ENCODE measurements at places on chromosomes 12 and 14. TPM values are rescaled to one million over a fixed set of nuclear protein-coding genes. Genes with fewer than 3 reads are reported as not detected.

Gene REC8
- polyA plus RNA-seq = 53.8 TPM

Gene RHNO1
- polyA plus RNA-seq = 41.5 TPM

Gene GRIN2B
- 0.09 TPM for polyA plus RNA-seq

DNA sequence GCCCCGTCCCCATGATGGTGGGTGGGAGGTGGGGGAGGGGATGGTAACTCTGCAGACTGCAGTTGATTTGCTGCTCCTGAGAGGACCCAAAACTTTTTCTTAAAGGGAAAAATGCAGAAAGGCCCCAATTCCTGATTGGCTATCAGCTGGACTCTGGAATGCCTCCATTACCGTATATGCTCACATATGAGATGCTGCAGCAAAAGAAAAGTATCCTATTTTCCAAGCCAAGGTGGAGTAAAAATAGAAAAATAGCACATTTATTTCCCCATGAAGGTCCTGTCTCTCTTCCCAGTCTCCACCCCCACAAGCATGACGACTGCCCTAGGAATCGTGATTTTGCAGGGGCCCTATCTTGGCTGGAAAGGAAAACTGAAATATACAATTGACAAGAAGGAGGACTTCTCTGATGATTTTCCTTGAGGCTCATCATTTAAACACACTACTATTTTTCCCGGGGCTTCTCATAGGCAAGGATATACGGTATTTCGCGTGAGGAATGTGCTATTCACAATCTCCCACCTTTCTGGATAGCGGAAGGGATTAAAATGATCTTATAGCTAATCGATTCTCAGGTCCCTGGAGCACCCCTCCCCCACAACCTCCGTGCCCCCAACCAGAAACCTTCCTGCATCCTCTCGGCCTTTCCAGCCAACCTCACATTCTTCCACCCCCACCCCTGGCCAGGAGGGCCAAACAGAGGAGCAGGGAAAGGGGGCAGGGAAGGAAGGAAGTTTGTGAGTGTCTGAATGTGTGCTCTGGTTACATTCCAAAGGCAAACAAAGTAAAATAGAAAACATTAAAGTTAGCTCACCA, 138.9 kb upstream of the CCND2 start:
- DNase-seq = no peak

GRCh38 chr12:31322801-31323207, 3.1 kb downstream of the SINHCAF start:
- no peak for DNase-seq

GRCh38 chr12:73486256-73486655, 1051.4 kb upstream of the ATXN7L3B start:
- DNase-seq = no peak

GRCh38 chr12:75656210-75656609, 144.8 kb upstream of the KRR1 start:
- no peak for DNase-seq

GRCh38 chr12:54148560-54149429, 40.0 kb downstream of the SMUG1 start:
- DNase-seq = no peak

GRCh38 chr14:55733599-55733998, 153.6 kb downstream of the KTN1 start:
- DNase-seq = no peak

DNA sequence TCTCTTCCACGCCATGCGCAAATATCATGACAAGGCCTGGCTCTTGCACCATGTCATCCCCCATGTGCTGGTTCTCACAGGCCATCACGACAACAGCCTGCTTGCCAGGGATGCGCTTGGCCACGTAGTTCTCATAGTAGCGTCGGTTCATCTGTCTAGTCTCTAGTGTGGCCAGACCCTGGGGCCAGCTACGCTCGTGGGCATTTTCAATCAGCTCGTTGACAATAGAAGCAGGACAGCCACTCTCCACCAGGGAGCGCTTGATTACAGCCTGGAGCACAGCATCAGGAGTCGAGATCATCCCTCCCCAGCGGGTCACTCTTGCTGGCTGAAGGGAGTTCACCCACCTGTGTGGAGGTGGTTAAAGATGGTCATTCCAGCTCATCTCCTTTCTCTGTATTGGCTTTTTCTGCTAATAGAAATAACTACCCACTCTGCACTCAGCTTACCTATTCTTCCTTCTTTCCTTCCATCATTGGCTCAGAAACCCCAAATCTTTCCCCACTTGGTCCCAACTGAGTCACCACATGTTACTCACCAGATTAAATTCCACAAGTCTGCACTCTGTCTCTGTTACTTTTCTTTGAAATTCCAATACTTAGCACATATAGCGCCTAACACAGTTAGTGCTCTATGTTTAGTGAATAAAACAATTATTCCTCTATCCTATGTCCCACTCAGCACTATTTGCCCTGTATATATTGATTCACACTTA, 15.1 kb downstream of the RNF41 start:
- no peak for DNase-seq

DNA sequence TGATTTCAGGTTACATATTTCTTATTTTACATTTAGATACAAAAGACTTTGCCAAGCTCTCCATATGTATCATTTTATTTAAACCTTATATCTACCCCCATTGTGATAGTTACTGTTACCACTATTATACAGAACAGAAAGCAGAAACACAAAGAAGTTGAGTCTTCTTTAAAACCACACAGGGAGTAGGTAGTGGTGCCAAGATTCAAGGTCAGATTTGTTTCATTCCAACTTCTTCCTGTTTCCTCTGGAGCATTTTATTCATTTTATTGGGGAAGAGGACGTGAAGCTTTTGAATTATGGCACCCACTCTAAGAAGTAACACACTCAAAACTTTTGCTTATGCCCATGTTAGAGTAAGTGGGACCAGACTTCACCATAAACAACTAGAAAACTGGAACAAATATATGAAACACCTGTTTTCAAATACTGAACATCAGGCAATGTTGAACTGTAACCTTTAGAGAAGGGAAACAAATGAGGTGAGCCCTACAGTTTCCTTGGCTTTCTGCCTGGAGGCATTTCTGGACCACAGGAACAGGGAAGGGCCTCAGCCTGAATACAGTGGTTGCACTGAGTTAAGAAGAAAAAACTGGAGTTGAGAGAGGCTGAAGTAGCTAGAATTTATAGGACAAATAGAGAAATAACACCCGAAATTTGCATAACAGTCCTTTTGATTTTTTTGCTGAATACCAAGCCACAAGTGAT, 160.4 kb upstream of the SSTR1 start:
- DNase-seq = no peak

DNA sequence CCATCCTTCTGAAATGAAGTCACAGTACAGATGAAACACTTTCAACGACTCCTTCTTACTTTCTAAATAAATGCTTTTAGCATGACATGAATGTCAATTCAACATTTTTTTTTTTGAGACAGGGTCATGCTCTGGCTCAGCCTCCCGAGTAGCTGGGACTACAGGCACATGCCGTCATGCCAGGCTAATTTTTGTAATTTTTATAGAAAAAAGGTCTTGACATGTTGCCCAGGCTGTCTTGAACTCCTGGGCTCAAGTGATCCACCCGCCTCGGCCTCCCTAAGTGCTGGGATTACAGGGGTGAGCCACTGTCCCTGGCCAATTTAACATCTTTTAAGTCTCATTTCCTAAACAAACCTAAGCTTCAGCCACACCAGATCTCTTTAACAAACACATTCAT, 16.4 kb downstream of the GALNT6 start:
- no peak for DNase-seq

DNA sequence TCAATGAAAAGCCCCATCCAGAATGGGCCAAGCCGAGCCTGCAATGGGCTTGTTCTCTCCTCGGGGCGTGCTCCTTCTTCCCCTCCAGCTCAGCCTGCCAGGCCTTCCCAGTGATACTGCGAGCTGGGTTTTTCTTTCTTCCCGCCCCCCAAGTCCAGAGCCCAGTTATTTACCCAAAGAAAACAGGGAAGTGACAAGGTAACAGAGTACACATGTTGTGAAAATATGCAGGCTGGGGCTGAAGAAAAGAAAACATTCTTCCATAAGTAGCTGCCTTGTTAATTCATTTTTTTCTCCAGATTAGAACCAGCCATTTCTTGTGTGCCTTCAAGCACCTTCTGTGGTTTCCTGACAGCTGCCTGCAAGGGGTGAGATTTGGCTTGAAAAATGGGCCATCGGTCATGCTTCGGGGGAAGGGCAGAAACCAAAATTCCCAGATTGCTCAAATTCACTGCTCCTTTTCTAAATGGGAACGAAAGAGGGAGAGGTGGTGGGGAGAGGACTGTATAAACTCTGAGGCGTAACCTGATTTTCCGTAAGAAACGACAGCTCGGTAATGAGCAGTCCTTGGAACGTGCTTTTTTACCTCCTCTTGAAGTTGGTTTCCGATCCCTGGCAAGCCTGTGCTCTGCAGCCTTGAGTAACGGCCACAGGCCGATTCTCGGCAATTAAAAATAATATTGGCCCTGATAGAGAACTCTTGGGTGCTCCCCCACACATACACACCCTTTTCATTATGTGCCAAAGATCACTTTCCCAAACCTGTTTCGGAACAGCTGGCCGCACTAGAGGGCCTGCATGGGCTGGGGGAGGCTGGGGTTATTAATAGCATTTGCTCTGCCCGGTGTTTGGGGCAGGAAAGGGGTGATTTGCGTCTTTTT, 229.4 kb downstream of the ZFP36L1 start:
- no peak for DNase-seq

Measured in right lung (tissue), 10 donors.